Right renal pelvis (tissue), 4 donors: ENCODE measurements at places on chromosomes 7 and 10.

DNA sequence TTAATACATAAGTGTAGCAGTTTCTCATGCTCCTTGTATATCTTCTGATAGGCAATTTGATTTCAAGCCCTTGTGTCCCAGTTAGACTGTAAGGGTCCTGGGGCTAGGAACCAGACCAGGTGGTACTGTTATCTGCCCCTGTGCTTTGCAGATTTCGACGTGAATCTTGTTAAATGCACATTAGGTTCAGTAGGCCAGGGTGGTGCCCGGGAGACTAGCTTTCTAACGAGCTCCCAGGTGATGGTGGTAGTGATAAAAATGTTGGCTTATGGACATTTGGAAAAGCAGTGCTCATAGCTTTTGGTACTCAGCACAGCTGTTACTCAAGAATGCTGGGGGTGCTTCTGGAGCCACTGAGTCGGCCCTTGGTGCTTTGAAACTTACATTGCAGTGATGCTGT lies 64.2 kb downstream of the PRPF18 start:
- DNase-seq, result no peak

DNA sequence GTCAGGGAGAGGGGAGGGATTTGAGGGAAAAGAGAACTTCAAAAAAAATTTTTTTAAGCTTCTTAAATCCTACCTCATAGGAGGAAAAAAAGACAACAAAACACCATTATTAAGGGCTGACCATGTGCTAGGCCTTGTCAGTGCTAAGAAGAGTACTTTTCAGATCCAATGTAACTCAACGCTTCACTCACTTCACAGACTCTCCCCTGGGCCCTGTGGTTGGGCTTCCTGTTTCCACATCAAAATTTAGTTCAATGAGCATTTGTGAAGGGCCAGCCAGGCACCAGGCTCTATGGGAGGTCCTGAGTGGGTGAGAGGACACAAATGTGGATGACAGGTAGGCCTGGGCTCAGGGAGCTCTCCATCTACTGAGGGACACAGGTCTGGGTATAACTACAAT lies 249.8 kb downstream of the PTEN start:
- DNase-seq, result no peak

DNA sequence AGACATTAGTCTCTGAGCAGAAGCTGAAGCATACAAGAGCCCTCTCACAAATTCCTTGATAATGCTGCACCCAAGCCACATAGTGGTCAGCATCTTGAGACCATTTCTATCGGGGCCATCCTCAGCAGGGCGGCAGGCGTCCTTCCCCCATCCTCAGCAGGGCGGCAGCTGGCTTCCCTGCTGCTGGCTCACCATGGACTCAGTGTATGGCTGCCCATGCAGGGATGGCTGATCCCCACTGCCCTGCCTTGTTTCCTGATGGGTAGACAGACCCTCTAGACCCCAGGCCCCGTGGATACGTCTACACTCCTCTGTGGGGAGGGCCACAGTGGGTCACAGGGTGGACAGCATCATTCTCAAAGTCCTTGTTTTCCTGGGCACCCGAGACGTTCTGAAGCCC lies 406.8 kb downstream of the TCERG1L start:
- DNase-seq, result no peak

DNA sequence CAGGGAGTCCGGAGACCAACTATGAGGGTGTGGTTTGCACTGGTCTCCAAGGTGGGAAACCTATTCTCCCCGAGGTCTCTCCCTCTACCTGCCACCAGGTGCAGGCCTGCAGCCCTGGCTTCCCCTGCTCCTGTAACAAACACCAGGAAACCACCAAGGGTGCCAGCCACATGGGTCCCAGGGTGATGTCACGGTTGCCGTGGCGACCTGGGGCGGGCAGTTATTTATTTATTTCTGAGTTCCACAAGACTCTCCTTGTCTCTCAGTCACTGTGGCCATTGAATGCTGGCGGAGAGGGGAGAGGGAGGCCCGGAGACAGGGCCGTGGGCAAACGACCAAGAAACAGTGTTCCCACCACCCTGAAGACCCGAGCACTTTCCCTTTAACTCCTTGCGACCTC lies 27.0 kb downstream of the MMD2 start:
- peak; percentile 8 for DNase-seq

DNA sequence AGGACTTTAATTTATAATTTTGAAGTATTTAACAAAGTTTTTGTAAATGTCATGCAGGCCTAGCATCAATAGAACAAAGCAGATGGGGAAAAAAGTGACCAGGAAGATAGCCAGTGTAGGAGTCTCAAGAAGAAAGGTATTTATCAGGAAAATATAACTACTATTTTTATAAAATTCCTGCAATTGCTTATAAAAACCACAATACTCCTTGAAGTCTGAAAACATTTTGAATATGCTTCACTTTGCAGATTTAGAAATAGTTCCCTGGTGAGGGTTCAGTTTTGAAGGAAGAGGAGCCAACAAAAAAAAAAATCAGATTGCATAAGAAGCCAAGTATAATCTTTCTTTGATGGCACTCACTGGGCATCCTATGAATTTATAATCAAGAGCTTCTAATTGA lies 34.1 kb downstream of the MTERF1 start:
- no peak for DNase-seq

GRCh38 chr7:82957521-82957920 lies 205.2 kb downstream of the PCLO start:
- no peak for DNase-seq

DNA sequence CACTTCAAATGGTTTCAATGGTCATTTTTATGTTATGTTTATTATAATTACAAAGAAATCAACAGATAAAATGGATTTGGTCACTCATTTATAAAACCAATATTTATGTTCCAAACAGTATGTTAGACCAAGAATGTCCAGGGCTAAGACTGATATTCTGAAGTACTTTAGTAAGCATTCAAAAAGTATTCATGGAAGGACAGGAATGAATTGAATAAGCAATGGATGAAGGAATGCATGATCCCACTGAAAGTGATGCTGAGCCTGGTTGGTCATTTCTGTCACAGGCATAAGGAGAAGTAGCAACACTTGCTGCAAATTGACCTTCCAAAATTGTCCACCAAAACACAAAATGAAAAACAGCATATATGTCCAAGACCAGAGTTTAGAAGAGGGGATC lies 189.0 kb upstream of the CELF2 start:
- DNase-seq, result no peak

DNA sequence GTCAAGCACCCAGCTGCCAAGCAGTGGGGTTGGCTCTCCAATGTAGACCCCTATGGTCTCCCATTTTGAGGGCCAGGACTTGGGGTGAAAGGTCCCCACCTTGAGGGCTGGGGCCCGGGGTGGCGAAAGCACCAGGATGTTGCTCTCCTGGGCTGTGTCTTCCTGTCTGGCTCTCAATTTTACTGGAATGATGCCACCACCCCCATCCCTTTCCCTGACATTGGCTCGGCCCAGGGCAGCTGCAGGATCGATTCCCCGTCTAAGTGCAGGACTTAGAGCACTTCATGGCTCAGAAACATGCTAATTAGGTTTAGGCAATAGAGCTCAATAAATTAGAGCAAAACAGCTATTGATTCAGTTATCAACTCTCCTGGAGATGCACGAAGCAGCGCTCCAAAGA lies 27.0 kb upstream of the HSPA12A start:
- no peak for DNase-seq

DNA sequence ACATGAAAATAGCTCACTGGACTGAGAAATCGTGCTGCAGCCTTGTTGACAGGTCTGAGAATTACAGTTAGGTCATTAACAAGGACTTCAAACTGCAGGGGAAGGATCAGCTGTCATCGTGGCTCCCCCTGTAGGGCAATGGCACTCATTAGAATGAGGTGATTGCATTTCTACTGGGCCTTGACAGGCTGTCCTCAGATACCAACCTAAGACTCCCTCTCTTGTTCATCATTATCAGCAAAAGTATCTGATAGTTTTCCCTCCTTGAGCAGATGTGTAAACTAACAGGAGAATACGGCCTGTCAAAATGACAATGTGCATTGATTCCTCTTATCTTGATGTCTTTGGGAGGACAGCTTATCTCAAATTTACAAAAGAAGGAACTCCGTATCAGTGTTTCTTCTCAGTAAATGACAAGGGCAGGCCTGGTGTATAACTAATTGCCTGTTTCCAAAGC lies 648.5 kb upstream of the LRRN3 start:
- DNase-seq, result peak; percentile 37

DNA sequence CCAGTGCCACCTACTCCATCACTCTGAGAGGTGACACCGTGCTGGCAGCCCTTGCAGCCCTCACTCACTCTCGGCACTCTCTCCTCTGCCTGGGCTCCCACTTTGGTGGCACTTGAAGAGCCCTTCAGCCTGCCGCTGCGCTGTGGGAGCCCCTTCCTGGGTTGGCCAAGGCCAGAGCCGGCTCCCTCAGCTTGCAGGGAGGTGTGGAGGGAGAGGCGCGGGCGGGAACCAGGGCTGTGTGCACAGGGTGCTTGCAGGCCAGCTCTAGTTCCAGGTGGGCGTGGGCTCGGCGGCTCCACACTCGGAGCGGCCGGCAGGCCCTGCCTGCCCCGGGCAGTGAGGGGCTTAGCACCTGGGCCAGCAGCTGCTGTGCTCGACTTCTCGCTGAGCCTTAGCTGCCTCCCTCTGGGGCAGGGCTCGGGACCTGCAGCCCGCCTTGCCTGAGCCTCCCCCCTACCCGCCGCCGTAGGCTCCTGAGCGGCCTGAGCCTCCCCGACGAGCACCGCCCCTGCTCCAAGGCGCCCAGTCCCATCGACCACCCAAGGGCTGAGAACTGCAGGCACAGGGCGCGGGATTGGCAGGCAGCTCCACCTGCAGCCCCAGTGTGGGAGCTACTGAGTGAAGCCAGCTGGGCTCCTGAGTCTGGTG lies 48.7 kb upstream of the SLC35G1 start:
- no peak for DNase-seq

- no peak for DNase-seq
Observed at GRCh38 chr7:159370-160270, 32.8 kb upstream of the FAM20C start.

DNA sequence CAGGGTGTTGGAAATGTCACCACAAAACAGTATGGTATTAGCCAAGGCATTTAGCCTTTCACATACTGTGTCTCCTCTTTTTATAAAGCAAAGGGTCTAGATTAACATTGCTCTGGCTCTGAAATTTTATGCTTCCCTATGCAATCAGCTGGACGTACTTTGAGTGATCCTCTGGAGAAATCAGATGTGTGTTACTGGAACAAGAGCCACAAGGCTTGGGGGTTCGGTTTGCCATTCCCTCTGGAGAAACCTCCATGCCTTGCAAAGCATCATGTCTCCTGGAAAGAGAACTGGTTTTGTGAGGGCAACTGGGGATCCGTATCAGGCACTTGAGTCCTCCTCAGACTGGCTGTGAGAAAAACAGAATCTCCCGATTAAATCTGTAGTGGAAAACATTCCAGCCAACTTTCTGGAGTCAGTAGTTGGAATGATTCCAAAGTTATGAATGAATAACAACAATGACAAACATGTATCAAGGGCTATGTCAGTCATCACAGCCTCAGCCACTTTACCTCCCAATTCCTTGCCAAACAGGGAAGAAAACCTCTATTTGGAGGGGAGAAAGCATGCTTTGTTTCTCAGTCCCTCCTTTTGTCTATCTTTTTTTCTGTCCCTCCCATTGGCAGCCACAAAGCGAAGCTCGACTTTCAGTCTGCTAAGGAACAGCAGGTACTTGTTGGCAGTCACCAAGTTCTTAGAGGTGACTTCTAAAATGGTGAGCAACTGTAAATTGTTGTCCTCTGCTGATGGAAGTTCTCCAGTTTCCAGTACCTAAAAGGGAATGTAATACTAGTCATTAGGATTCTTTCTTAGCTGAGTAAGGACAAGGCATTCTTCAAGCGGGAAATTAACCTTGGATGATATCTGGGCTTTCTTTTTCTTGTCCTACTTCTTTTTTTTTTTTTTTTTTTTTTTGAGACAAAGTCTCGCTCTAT lies 864.8 kb upstream of the AUTS2 start:
- DNase-seq, result no peak

DNA sequence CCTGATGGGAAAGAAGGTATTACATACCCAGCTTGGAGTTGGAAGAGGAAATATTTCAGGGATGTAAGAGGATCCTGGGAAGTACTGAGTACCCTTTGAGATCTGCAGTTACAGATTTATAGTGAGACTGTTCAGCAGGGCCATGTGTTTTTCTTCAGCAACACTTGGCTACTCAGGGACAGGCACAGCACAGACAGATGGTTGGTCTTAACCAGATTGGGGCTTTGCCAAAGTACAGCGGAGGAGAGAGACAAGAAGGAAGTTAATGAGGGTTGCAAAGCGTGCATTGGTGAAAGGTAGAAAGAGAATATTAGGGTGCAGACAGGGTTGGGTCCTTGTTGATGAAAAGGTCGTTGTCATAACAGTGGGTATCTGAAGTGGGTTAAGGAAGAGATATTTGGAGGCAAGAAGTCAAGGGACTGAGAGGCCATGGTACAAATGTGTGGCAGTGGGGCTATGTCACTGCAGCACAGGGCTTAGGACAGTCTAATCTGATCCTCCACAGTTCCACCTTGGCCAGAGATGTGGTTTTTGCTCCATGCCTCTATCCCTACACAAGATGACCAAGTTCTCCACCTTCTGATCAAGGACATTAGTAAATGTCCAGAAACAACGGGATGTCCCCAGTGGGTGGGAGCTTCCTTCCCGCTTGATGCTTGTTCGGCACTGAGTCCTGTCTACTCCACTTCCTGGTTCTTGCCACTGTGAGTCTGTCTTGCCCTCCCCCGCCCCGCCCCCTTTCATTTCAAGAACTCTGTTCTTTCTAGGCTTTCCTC lies 18.9 kb upstream of the DNAJC1 start:
- DNase-seq, result no peak
